ENCODE measurements at places on chromosomes 2 and 18.

DNA sequence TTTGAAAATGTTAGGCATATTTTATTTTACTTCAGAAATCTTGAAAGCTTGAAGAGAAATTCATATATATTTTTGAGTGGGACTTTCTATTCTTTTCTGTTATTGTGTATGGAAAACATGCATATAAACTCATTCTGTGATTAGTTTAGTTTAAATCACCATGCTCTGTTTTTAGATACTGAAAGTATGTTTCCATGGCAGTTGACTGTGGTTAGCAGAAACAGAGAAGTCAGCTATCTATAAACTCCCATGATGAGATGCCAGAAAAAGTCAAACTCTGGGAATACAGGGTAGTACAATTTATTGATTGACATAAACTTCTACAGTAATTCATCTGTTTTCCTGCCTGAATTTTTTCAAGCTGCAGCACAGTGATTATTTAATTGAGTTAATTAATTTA, 905.3 kb upstream of the VRK2 start:
- no peak for DNase-seq

- DNase-seq, result no peak
These were observed 74.2 kb downstream of the ZRANB3 start for GRCh38 chr2:135456835-135457234.

- DNase-seq, result no peak
These were observed 13.1 kb downstream of the FBLN7 start for GRCh38 chr2:112151271-112151670.

- DNase-seq, result no peak
These were observed 110.7 kb upstream of the ZEB2 start for GRCh38 chr2:144630459-144631215.
